ENCODE measurements at places on chromosomes 16 and 17.

- no peak for DNase-seq
Observed at GRCh38 chr16:31529108-31529936, 1.6 kb downstream of the AHSP start.

DNA sequence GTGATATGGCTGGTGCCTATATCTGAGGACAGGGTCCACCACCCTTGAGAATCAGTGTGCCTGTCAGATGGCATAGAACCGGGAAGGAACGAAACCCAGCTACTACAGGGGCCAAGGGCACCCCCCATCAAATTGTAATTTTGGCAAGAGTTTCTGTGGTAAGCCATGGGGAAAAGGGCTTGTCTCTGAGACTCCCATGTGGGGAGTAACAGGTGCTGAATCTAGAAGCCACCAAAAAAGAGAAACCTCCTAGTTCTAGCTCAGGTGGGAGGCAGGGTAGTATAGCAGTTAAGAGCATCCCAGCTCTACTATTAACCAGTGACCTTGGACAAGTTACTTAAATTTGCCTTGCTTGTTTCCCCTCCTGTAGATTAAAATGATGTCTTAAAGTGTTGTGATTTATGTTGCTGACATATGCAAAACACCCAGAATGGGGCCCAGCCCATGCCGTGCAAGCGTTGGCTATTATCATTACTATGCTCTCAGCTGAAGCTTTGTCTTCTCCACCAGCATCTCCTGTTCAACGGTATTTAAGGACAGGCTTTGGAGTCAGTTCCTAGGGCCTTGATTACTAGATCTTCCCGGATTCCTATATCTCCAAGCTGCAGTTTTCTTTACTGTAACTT, 210.7 kb upstream of the NLRP1 start:
- DNase-seq = no peak

DNA sequence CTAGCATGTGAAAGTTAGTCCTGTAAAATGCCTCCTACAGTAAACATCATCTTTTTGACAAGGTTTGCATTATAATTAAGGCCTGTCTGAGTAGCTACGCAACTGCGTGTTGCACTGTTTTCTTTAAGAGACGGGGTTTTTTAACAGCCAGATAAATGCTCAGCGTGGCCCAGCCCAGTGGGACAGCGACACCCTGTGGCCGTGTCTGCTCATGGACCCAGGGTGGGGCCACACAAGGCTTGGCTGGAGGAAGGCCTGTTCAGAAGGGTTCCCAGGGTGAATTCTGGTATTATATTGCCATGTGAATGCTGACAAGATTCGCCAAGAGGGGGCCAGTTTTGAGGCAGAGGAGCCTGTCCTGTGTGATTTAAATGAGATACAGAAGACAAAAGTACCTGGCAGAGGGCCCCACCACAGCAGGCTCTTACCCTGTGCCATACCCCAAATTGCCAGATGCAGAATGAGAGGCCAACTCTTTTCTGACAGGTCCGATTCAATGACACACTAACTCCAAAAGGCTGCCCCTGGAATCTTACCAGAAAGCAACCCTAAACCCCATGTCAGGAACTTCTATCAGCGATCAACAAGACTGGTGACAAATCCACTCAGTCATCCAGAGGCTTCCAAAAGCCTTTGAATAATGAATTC, 65.9 kb upstream of the IRX6 start:
- no peak for DNase-seq

DNA sequence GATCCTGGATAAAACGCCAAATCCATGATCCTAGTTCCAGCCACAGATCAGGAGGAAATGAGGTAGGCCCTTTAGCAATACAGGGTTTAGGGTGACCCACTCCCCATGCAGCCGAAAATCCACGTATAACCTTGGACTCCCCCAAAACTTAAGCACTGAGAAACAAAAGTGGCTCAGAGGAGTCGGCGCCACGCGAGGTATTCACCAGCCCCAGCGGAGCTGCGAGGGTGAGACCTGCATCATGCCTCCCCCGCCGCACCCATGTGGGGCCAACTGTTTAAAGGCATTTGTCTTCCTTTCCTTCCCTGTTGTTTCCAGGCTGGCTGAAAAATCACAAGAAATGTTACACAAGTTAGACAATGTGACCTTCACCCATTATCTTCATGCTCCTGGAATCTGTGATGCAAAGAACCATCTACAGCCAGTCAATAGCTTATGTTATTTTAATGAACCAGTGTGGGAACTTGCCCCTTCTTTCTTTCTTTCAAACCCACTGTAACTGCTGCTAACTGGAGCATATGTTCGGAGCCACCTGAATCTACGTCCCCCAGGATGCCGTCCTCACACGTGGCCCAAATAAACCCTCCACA, 98.2 kb upstream of the METRNL start:
- DNase-seq = no peak

DNA sequence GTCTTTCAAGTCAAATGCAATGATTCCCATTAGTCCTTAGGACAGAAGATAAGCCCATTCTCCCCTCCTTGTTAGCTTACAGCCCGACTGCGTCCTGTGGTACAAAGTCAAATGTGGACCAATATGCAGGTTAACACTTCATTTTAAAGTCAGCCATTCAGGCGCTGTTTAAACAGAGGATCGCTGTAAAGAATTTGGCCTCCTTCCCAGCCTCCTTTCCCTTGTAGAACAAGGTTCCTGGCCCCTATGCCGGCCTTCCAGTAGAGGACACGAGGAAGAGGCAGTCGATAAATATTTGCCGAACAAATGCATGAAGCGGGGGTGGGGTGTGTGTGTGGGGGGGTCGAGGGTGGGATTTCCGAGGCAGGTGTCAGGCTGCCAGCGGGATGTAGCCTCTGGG, 4.3 kb downstream of the SDK2 start:
- DNase-seq = no peak

DNA sequence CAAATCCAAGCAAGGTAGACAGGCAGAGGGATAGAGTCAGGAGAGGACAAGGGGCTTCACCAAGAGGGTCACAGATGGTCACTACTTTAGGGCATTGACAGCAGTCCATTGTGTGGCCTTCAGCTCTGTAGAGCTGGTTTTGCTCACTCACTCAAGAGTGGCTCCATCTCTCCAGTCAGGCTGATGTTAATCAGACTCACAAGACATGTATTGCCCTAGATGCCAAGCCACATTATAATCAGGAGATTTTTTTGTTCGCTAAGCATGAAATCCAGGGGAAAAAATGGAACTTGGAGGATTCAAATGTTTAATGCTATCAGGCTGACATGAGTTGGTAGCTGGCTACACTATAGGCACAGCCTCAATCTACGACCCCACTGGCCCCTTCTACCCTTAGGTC, 32.5 kb downstream of the CD300LF start:
- no peak for DNase-seq

- DNase-seq = no peak
Observed at GRCh38 chr17:32227910-32228309, 37.7 kb upstream of the RHBDL3 start.

GRCh38 chr17:2433696-2434095, 32.8 kb upstream of the MNT start:
- no peak for DNase-seq

DNA sequence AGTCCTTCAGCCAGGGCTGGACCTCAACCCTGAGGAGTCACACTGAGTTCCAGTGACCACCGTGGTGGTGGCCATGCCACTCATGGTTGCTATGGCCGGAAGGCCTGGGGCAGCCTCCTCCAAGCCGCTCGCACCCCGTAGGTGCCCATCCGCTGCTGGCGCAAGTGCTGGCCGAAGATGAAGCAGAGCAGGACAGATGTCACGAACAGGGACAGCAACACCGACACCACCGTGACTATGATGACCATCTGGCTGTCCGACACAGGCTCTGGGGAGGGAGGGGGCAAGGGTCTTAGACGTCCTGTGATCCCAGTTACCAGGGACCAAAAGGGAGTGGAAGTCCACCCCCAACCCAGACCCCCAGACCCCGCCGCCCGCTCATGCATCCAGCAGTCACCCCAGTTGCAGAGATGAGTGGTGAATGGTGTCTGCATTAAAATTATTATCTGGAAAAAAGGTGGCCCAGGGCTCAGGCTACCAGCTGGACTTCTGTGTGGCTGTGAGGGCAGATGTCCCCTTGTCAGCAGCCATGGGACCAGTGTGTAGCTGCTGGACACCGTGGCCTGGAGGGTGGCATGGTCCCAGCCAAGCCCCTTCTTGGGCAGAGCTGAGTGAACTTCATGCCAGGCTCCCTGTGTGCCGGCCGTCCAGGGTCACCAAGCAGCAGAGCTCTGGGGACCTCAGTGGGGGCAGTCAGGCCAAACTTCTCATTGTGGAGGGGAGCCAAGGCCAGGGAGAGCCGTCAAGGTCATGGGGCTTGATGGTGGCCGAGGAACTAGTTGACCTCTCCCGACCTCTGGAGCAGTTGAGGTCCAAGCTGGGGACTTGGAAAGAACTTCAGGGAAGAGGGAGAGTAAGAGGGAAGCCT, 4.7 kb downstream of the PRR29 start:
- DNase-seq = no peak

GRCh38 chr17:58513267-58513964, 1.0 kb downstream of the MTMR4 start:
- DNase-seq = no peak

DNA sequence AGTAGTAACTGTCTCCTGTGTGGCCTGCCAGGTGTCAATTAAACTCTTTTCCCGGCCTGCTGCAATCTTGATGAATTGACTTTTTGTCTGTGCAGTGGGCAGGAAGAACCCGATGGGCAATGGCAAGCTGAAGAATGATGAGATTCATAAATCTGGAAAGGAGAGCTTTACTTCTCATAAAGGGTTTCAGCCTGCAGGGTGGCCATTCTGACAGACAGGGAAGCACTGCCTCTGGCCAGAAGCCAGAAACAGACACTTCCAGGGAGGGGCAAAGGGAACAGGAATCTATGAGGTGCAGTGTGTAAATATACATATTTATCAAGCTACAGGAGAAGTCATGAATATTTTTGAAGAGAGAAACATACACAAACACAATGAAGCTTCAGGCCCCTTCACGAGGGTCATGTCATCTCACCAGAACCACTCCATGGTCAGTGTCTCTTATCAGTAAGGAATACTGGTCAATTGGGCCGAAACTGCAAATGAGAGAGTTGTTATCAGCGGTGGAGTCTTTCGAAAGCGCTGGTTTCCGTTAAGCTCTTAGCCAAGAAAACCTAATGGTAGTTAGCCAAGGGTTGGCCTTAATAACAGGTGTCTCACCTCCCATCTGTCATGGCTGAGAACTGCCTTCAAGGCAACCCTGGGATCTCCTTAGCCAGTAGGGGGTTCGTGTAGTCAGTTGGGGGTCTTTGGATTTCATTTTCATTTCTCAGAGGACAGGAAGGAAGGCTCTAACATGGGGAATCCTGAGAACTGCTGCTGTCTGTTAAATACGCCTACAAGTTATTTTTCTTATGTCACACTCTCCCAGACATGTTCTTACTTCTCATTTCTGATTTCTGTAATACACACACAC, 1.2 kb upstream of the NARF start:
- no peak for DNase-seq

DNA sequence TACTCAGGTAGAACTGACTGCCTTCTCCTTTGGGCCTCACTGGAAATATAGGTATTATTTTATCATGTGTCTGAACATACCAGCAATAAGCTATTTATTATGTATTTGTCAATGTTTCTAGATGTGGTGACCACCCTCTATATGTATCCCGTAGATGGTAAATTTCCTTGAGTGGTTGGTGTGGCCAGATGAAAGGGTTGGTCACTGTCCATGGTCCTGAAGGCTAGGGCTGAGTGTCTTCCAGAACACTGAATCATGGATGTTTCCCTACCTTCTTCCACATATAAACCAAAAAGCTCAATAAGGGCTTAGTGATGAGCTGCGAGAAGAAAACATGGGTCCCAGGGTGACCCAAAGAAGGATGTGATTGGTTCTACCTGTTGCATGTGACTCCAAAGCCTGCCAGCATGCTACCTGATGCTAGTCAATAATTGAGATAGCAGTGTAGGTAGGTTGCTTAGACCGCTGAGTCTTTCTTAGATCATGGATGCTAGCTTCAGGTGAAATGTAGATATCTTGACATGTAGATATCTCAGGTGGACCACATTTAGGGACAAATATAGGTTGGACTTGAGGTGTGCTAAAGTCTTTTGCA, 150.3 kb downstream of the ASIC2 start:
- DNase-seq = no peak

- DNase-seq = no peak
Observed at GRCh38 chr17:6786618-6787017, 10.6 kb downstream of the FBXO39 start.

DNA sequence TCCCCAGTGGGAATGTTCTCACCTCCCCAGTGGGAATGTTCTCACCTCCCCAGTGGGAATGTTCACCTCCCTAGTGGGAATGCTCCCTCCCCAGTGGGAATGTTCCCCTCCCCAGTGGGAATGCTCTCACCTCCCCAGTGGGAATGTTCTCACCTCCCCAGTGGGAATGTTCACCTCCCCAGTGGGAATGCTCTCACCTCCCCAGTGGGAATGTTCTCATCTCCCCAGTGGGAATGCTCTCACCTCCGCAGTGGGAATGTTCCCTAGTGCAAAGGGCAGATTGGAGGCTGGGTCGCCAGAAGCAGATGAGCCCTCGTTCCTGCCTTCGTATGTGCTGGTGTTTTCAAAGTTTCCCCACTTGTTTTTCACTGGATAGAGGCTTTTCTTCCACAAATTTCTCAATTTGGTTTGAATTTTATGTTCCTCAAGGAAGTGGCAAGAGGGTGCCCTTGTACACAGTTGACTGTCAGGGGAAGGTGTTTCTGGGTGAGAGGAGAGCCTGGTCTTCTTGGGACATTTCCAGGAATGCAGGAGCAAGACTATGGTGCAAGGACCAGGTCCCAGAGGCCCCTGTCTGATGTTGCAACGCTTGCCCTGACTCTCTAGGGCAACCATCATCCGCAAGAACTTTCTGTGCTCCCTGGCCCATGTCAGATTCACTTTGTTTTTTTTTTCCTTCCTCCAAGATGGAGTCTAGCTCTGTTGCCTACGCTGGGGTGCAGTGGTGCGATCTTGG, 34.0 kb downstream of the TRARG1 start:
- no peak for DNase-seq

DNA sequence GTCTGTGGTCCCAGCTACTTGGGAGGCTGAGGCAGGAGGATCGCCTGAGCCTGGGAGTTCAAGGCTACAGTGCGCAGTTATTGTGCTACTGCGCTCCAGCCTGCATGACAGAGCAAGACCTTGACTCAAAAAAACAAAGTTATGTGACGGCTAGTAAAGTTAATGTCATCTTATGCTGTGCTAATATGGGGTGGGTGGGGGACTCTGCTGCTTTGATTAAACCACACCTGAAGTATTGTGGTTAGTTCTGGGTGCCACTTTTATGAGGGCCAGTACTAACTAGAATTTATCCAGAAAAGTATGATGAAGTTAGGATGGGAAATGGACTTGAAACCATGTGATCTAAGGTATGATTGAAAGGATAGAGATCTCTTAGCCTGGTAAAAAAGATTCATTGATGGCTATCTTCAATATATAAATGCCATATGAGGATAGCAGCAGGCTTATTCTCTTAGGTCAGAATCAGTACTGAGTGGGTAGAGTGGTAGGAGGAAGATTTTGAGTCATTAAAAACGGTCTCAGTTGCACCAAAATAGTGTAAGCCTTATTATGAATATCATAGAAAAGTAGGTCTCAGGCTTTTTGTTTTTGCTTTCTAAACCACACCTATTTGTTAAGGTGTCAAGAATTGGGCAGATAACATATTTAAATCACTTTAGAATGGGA, 5.6 kb downstream of the WSB1 start:
- DNase-seq = no peak

Data from DMS79 (cell line).